ENCODE measurements at places on chromosomes 11 and 22.

DNA sequence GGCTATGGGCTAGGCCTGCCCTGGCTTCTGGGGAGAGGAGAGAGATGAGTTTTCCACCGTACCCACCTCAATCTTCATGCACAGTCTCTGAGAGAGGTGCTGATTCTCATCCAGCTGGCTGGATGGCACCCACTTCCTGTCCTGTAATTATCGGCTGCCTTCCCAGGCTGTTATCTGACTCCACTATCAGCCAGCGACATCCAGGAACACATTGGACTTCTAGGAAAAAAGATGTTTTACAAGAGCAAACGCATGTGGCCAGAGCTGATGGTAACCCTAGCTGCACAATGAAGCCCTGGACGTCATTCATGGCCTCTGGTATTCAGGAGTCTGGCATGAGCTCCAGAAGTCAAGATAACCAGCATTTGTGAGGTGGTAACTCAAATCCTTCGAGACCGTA is 137.4 kb downstream of the EHF start:
- DNase-seq: no peak

DNA sequence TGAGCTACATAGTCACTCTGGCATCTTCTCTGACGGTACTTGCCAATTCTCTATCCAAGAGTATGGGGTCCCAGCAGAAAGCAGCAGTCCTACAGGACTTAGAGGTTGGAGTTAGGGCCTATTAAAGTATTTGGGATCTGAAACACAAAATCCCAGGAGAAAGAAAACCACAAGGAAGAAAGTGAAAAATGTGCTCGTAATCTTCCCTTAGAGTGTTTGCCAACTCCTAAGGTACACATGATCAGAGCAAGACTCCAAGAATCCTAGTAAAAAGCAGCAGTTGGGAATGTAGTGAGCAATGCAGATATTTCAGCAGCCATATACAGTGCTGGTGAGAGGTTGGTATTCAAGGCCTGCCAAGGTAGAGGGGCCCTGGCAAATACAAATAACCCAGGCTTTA is 71.6 kb downstream of the EXT2 start:
- DNase-seq: no peak

GRCh38 chr22:35024364-35024692 is 41.6 kb upstream of the ISX start:
- no peak for DNase-seq

DNA sequence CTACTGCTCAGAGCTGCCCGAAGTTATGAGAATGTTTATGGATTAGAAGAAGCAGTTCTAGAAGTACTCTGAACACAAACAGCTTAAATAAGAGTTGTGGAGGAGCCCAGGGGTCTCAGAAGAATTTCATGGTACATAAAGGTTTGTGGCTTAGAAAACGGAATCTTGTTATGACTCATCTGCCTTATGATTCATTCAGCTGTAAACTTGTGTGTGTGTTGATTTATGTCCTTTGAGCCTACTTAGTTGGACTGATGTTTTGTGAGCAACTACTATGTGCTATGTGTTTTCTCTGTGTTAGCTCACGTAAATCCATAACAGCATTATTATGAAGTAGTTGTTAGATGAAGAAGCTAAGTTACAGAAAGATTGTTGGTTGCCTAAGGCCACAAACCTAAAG is 203.7 kb downstream of the PGR start:
- DNase-seq: peak; percentile 87

DNA sequence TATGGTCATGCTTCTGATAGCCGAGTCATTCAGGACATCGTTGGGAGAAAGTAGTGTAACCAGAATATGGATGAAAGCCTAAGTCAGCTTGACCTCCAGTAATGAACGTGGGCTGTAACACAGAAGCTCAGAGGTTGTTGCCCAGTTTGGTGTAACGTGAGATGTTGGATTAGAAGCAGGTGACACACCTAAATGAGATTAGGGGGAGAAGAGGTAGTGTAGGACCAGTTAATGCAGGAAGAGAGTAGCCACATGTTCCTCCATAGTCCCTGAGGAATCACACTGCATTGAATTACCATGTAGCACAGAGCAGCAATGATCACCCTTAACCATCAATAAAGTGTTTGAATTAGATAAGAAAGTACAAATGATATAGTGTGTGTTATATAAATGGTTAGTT is 20.4 kb downstream of the FBXO7 start:
- DNase-seq: no peak
